ENCODE measurements at places on chromosomes 16 and 17. TPM values are rescaled to one million over a fixed set of nuclear protein-coding genes. Genes with fewer than 3 reads are reported as not detected.

SPAG5 gene
- polyA plus RNA-seq, result 23.0 TPM

GRCh38 chr16:86363836-86364618 lies 146.3 kb upstream of the FOXF1 start:
- no peak for DNase-seq

USP43 gene
- polyA plus RNA-seq, result 0.51 TPM

DNA sequence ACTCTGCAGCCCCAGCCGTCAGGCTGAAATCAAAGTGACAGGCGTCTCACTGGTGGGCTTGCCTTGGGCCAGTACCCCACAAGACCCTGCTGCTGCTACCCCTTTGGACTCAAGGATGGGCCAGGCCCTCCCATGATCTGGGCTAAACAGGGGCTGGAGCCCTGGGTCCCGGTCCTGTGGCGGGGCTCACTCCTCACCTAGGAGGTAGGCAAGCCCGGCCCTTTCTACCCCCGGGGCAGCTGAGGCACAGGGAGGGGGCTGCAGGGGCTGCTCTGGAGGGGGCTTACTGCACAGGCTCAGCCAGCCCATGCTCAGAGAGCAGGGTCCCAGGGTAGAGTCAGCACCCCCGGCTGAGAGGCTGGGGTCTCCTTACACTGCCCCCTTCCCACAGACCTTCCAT lies 23.6 kb downstream of the KATNB1 start:
- DNase-seq, result no peak

GP2 gene
- not detected for polyA plus RNA-seq

- DNase-seq, result no peak
These were observed 13.5 kb downstream of the TMC6 start for GRCh38 chr17:78114831-78115723.

DNA sequence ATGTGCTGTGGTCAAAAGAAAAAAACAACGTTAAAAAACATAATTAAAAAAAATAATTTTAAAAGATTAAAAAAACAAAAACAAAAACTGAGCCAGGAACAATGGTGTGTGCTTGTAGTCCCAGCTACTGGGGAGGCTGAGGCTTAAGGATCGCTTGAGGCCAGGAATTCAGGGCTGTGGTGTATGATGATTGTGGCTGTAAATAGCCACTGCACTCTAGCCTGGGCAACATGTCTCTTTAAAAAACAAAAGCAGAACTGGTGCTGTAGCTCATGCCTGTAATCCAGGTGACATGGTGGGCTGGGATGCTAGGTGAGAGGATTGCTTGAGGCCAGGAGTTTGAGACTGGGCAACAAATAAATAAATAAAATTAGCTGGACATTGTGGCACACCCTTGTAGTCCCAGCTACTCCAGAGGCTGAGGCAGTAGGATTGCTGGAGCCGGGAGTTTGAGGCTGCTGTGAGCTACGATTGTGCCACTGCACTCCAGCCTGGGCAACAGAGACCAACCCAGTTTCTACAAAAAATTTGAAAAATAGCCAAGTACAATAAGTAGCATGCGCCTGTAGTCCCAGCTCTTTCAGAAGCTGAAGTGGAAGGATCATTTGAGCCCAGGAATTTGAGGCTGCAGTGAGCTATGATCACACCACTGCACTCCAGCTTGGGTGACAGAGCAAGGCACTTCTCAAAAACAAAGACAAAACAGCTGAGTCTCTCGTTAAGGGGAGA lies 43.6 kb downstream of the NFATC3 start:
- DNase-seq, result no peak

DNA sequence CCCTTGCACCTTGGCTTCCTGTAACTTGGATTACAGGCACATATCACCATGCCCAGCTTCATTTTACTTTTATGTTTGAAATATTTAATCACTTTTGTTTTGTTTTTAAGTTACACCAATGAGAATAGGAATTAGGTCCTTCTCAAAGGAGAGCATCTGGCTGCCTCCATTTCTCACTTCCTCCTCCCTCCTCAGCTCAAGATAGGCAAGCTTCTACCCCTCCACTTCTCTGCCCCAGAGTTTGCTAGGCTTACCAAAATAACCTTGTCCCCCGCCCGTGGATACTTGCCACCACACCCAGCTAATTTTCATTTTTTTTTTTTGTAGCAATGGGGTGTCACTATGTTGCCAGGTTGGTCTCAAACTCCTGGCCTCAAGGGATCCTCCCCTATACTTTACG lies 17.9 kb downstream of the GABARAPL2 start:
- DNase-seq, result no peak

DPEP1 gene
- 0.83 TPM for polyA plus RNA-seq

GRCh38 chr17:3558603-3559269 lies 1.1 kb upstream of the TRPV3 start:
- DNase-seq, result no peak

GRCh38 chr16:77834635-77835540 lies 46.5 kb downstream of the VAT1L start:
- DNase-seq, result peak; percentile 83

DNA sequence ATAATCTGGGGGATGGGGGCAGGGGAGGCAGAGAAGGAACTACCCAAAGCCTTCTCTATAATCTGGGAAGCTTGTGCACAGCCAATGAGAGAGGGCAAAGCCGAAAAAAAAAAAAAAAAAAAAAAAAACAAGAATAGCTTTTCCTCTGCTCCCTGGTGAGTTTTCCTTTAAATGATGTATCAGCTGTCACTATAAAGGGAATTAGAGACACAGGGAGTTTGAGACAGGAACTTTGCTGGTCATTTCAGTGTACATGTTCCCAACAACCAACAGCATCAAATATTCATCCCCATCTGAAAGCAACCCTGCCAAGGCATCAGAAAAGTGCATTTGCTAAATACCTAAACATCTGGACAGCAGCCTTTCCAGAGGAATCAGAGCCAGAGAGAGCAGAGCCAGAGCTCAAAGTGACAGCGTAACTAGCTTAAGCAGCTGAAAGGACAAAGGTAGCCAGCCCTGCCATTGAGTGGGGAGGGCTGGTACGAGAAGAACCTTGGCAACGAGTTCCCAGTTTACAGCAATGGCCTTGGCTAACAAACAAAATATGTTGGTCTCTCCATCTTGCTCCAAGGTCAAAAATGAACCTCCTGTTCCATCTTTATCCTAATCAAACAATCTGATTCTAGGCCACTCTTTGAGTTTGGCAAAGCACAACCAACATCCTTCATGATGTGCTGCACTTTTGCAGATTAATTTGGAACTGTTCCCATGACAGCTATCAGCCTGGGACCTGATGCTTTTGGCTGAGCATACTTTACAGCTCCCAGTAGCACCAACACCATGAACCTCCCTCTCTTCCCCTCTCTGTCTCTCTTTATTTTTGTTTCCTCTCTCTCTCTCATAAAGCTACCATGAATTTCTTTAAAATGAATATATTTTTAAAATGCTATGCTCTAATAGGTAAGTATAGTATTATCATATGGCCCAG lies 143.7 kb upstream of the GNAO1 start:
- DNase-seq, result peak; percentile 31

DNA sequence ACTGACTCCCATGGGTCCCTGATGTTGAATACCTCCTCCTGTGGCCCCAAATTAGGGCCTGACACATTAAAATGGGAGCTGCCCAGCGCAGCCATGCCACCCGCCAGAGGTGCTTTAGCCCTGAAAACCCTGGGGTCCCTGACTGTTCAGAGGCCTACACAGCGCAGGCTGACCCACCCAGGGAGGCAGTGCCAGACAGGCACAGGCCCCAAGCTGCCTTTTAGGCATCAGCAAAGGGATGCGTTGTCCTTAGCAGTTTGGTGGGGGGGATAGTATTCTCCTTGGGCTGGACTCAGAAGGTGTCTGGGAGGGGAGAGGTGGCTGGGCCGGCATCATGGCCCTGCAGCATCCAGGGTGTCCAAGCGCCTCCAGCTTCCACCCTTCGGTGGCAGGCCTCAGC lies 1.4 kb downstream of the RAPGEFL1 start:
- DNase-seq, result no peak

Data from muscle of arm (tissue), 14 donors.